ENCODE measurements at places on chromosomes 2 and 18. TPM values are rescaled to one million over a fixed set of nuclear protein-coding genes. Genes with fewer than 3 reads are reported as not detected.

- DNase-seq, result no peak
These were observed 101.7 kb upstream of the ETAA1 start for GRCh38 chr2:67295406-67295805.

The RTP5 gene
- total RNA-seq, result not detected

The CXCR1 gene
- 4.9 TPM for total RNA-seq

- DNase-seq, result no peak
These were observed 63.1 kb upstream of the TMEM178A start for GRCh38 chr2:39602616-39603015.

The ANKRD30BL gene
- not detected for total RNA-seq
